ENCODE measurements at places on chromosomes 1 and 21.

- DNase-seq, result no peak
These were observed 30.5 kb downstream of the TMEM53 start for GRCh38 chr1:44643721-44644334.

DNA sequence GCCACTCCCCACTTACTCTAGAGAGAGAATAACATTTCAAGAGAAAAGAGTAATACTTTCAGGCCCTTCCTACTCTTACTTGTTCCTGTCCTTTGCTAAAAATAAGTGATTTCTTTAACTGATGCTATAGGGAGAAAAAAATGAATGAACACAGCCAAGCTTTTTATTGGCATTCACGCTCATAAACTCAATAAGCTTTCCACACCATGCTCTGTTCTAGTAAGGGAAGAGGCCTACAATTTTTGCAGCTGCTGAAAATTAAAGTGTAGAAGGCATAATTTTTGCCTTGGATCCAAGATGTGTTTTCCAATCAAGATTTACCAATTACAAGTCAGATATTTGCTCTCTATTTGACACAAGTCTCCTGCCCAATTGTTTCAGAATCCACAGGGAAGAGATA, 188.1 kb upstream of the RGS18 start:
- no peak for DNase-seq

- DNase-seq, result peak; percentile 60
These were observed 9.9 kb downstream of the TOR1AIP2 start for GRCh38 chr1:179867493-179868330.

DNA sequence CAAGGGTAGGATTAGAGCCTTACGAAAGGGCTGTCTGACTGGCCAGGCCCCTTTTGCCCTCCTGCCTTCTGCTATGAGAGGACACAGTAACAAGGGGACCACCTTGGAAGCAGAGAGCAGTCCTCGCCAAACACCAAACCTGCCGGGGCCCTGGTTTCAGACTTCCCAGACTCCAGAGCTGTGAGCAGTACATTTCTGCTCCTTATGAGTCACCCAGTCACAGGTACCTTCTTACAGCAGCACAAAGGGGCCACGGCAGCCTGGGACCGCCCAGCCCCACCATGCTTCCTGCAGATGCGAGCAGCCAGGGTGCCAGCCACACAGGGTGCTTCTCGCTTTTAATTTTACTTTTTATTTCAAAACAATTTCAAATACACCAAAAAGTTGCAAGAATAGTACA, 17.2 kb upstream of the POFUT2 start:
- DNase-seq, result peak; percentile 38

GRCh38 chr1:214066190-214066589, 78.4 kb downstream of the PROX1 start:
- no peak for DNase-seq

DNA sequence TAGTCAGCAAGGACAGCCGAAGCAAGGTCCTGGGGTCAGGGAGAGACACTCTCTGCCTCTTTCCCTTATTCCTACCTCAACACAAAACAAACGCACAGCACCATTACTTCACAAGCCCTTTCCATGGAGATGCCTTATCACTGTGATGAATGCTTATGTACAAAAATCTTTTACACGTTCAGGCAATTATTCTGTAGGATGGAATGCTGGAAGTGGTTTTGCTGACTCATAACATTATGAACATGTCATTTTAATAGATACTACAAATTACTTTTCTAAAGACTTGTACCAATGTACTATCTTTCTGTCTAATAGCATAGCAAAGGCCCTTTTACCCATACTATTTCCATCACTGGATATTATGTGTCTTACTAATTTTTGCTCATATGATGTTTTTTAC, 98.4 kb downstream of the TTLL7 start:
- DNase-seq, result no peak

GRCh38 chr1:52636721-52637695, 4.0 kb downstream of the SHISAL2A start:
- no peak for DNase-seq

GRCh38 chr1:237814319-237814924, 76.3 kb downstream of the ZP4 start:
- no peak for DNase-seq

- no peak for DNase-seq
These were observed 43.6 kb upstream of the ETV3 start for GRCh38 chr1:157181790-157182189.

GRCh38 chr1:46569116-46569515, 17.7 kb upstream of the KNCN start:
- DNase-seq, result no peak

- DNase-seq, result peak; percentile 45
These were observed 20.7 kb upstream of the POFUT2 start for GRCh38 chr21:45308194-45309068.

DNA sequence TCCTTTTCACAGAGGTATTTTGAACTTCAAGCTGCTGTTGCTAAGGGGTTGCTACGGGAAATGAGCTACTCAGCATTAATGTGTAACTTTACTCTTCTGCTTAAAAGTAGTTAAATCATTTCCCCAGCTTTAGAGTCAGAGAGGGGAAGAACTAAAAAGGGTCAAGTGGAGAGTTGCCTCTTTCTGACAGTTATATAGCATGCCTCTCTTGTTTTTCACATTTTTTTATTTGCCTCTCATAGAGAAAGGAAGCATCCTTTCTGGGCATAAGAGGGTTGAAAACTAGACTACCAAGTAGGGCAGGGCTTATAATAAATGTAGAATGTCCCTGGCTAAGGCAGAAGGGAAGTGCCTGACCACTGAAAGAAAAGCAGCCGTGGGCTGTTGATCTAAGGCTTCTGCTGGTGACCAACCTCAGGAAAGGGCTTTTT, 10.1 kb upstream of the ELAVL4 start:
- DNase-seq, result no peak

DNA sequence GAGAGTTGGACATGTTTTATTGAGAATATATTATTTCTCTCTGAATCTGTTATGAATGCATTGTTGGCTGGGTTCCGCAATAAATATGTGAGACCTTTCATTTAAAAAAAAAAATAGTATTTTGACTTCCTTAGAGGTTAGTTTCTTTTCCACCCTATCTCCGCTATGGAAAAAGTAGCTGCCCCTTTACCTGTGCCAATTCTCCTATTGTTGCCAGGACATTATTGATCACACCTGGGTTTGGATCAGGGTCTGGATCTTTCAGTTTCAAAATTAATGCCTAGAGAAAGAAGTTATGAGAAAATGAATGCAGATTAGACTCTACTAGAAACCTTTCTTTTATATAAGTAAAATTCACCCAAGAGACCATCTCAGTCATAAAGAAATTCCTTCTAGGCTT, 29.1 kb downstream of the MTOR start:
- DNase-seq, result no peak

- no peak for DNase-seq
These were observed 33.3 kb upstream of the DUSP10 start for GRCh38 chr1:221775206-221775605.

DNA sequence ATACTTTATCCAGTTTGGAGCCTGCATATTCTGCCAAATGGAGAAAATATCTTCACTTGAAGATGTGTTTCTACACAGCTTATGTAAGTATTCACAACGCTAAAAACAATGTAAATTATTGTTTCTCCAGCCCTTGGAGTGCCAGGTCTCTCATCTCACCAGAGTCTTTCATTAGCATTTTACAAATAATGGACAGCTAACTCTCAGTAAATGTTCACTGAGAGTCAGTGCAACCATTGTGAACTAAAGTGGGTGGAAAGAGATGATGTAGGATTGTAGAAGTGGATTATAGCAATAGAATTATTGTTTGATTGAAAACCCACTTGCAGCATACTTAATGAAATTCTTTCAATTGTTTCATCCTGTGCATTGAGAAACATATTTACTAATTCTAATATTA, 8.3 kb upstream of the FAM177B start:
- DNase-seq, result no peak

- no peak for DNase-seq
These were observed 43.0 kb upstream of the ITPKB start for GRCh38 chr1:226781937-226782609.

GRCh38 chr1:233251201-233251720, 44.3 kb downstream of the PCNX2 start:
- no peak for DNase-seq

DNA sequence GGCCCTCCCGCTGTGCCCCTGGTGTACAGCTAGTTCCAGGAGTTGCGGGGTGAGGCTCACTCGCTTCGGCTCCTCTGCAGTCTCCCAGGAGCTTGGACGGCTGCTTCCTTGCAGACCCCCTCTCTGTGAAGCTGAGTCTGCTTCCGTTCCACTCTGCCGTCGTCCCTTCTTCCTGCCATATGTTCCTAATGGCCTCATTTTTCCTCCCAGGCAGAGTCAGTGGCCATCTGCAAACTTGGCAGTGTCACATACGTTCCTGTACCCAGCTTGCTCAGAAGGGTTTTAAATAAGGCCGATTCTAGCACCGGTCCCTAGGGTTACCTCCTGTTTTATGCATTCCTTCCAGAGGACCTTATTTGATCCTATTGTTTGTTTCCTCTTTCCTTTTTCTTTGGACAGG, 21.3 kb downstream of the ACTL8 start:
- no peak for DNase-seq

GRCh38 chr1:88773540-88774150, 89.6 kb downstream of the PKN2 start:
- no peak for DNase-seq

GRCh38 chr1:94037392-94038229, 83.3 kb downstream of the ABCA4 start:
- DNase-seq, result no peak

GRCh38 chr1:218804014-218804785, 369.5 kb upstream of the LYPLAL1 start:
- no peak for DNase-seq

- no peak for DNase-seq
These were observed 8.8 kb upstream of the PAFAH2 start for GRCh38 chr1:26006710-26007109.

DNA sequence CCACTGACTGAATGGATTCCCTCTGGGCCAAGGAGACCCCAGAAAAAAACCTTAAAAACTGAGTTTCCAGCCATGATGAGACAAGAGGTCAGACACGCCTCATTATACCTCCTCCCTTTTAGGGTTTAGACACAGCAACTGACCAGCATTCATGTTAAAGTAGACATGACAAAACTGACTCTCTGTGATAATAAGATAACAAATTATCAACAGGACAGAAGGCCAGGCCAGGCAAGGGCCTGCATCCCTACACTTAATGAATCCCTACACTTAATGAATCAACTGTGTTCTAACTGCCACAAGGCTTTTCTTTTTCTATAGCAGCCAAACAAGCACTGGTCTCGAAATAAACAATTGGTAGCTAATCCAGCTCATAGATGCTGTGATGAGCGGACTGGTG, 33.3 kb upstream of the FAM89A start:
- no peak for DNase-seq

GRCh38 chr1:219177363-219177762, 3.7 kb downstream of the LYPLAL1 start:
- no peak for DNase-seq

DNA sequence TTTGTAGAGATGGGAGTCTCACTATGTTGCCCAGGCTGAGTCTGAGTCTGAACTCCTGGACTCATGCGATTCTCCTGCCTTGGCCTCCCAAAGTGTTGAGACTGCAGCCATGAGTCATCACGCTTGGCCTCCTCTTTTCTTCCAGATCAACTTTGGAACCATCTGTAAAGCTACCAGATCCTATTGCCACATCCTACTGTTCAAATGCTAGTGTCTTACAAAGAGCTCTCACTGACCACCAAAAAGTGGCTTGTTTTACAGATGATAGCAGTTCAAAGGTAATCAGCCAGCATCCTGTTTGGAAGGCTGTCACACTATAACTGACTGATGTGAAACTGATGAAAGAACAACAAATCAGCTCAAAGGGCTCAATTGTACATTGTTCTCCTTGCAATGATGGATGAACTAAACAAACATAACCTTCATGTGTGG, 221.6 kb downstream of the AKT3 start:
- no peak for DNase-seq

DNA sequence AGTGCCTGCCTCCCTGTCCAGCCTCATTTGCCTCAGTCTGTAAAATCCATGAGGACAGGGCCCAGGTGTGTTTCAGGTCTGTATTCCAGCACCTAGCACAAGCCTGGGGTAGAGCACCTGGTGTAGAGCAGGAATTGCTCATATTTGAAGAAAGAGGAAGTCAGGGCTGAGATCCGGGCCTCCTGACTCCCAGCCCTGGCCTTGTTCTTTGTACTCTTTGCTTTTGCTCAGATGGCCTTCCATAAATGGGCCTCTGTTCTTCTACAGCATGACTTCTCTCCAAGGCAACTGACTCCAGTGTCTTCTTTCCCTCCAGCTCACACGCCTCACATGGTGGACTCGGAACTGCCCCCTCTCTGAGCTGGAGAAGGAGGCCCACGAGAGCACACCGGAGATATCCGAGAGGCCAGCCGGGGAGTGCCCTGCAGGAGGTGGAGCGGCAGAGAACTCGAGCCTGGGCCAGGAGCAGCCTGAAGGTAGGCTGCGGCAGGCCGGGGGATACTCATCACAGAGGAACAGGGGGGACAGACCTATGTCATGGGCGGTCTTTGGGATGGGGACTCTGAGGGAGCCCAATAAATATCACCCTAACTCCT, 19.7 kb downstream of the SLC5A9 start:
- DNase-seq, result no peak

DNA sequence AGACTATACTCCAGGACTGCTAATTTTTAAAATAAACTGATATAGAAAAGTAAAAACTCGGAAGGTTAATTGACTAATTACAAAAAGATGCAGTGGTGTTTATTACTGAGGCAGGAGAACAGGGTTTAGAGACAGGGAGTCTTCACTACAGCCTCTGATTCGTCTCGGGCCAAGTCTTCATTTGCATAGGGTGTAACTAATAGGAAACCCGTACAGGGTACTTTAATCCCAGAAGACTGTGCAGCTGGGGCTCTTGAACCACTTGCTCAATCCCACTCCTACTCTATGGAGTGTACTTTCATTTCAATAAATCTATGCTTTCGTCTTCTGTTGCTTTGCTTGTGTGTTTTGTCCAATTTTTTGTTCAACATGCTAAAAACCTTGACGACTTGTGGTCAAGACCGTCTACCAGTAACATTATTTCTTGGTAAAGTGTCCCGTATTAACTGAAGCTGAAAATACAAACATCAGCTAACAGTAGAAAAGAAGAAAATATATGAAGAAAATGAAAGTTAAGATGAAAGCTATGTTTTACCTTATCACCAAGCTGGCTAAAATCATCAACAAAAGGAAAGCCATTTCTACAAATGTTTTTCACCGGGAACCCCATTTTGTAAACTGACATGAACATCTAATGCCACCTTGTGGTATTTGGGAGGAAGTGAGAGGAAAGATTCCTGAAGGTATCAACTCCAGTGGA, 8.0 kb downstream of the SDHB start:
- no peak for DNase-seq

- DNase-seq, result no peak
These were observed 42.2 kb downstream of the KCNK1 start for GRCh38 chr1:233656032-233656635.

DNA sequence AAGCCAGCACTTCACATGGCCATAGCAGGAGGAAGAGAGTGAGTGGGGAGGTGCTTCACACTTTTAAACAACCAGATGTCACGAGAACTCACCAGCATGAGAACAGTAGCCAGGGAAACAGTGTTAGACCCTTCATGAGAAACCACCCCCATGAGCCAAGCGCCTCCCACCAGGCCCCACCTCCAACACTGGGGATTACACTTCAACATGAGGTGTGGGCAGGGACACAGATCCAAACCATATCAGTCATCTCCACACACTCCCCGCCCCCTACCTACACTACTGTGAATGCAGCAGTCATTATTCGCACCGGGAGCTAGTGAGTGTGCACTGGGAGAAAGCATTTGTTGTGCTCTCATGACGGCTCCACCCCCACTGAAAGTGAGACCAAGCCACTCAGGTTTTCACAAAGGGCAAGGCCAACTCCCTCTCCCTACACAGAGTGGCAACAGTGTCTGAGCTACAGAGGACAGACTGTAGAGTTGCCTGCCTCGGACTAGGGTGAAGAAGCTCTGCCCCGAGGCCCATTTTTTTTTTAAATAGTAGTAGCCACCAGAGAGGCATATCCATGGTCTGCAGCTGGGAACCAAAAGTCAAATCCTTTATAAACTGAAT, 125.6 kb downstream of the BARHL2 start:
- no peak for DNase-seq
